ENCODE measurements at places on chromosomes 3 and 15. TPM values are rescaled to one million over a fixed set of nuclear protein-coding genes. Genes with fewer than 3 reads are reported as not detected.

The PPM1L gene
- 11.1 TPM for total RNA-seq

The DUOXA2 gene
- not detected for total RNA-seq

The TMEM89 gene
- total RNA-seq: not detected

The THRB gene
- total RNA-seq: 2.0 TPM

The ROPN1 gene
- not detected for total RNA-seq

The EPHB3 gene
- 1.5 TPM for total RNA-seq

The GABRR3 gene
- total RNA-seq: not detected

The CHRNA5 gene
- 4.7 TPM for total RNA-seq

The PRICKLE2 gene
- total RNA-seq: 10.8 TPM

The MYRIP gene
- 0.04 TPM for total RNA-seq

The SLC38A3 gene
- 0.48 TPM for total RNA-seq

The MORC1 gene
- not detected for total RNA-seq

The CCDC71 gene
- total RNA-seq: 46.6 TPM

The MEGF11 gene
- 0.63 TPM for total RNA-seq

The UROC1 gene
- total RNA-seq: not detected

The ATOSA gene
- 10.5 TPM for total RNA-seq

The ALDH1A2 gene
- 29.7 TPM for total RNA-seq

The TRH gene
- not detected for total RNA-seq
